Panc1 (cell line): ENCODE measurements at places on chromosomes 6 and 20. TPM values are rescaled to one million over a fixed set of nuclear protein-coding genes. Genes with fewer than 3 reads are reported as not detected.
A peak's percentile ranks its signal among the peaks of the same experiment; 100 is the strongest.

- no peak for DNase-seq
Measured at GRCh38 chr6:146331013-146331412, 212.6 kb upstream of the RAB32 start.

- DNase-seq: no peak
Measured at GRCh38 chr20:20731945-20732296, 19.5 kb upstream of the RALGAPA2 start.

GRCh38 chr20:47984437-47984836 is 199.2 kb upstream of the SULF2 start:
- DNase-seq: no peak

GRCh38 chr6:36463676-36464075 is 20.9 kb downstream of the KCTD20 start:
- no peak for DNase-seq

DNA sequence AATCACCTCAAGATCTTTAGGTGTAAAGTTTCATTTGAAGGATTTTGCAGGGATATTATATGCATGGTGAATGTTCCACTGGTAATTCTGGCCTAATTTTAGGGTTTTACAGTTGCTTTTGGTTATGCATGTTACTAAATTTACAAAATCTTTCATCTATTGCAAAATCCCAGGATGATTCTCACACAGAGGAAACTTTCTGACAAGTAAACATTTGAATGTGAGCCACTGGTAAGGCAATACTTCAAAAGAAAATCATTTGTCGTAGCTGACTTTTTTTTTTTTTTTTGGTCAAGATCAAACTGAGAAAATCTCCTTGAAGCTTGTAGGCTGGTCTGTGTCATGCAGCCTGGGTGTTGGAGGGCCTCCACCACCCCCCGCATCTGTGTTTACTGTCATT is 141.9 kb upstream of the EXOC2 start:
- no peak for DNase-seq

GRCh38 chr6:149216459-149216858 is 101.1 kb upstream of the TAB2 start:
- DNase-seq: no peak

DNA sequence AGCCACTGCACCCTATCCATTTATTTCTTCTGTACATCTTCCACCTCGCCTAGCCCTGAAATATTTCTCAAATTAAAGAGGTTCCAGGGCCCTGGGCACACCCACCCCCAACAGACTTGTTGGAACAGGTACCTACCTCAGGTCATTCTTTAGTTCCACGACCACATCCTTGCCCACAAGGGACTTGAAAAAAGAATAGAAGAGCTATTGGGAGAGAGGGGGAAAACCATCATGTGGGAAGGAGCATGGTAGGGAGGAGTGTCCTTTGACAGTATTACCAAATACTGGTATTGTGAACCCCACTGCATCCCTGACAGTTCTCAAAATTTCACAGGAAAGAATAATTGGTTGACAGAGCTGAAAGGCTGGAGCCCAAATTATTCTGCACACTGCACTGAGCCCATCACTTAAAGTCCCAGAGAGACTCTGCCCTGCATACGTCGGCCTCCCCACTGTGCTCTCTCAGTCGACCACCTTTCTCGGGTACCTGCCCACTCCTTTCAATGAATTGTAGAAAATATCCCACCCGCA is 762 bp downstream of the LSM2 start:
- no peak for DNase-seq

DNA sequence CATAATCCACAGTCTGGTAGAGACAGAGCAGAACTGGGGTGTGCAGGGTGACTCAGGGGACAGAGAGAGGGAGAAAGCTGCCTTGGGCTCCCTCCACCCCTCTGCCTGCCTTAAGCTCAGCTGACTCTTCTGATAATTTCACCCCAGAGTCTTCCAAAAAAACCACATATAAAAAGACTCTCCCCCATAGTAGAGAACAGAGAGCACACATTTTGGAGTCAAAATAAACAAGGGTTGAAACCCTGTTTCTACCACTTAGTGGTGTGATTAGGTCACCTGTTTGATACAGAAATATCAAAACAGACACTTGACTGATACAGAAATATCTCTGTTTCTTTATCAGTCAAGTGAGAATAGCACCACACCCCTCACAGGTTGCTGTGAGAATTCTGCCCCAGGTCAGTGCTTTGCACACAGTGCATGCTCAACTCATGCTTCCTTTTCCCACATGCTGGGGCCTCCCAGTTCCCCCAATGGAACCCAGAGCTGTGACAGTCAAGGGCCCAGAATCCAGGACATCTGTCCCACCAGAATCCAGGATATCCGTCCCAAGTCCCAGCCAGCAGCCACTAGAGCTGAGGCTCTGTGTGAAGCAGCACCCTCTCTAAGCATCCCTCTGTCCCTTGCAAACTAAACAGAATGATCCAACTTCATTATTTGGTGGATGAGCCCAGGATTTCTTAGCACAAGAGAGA is 1.2 kb downstream of the TREML2 start:
- no peak for DNase-seq

DNA sequence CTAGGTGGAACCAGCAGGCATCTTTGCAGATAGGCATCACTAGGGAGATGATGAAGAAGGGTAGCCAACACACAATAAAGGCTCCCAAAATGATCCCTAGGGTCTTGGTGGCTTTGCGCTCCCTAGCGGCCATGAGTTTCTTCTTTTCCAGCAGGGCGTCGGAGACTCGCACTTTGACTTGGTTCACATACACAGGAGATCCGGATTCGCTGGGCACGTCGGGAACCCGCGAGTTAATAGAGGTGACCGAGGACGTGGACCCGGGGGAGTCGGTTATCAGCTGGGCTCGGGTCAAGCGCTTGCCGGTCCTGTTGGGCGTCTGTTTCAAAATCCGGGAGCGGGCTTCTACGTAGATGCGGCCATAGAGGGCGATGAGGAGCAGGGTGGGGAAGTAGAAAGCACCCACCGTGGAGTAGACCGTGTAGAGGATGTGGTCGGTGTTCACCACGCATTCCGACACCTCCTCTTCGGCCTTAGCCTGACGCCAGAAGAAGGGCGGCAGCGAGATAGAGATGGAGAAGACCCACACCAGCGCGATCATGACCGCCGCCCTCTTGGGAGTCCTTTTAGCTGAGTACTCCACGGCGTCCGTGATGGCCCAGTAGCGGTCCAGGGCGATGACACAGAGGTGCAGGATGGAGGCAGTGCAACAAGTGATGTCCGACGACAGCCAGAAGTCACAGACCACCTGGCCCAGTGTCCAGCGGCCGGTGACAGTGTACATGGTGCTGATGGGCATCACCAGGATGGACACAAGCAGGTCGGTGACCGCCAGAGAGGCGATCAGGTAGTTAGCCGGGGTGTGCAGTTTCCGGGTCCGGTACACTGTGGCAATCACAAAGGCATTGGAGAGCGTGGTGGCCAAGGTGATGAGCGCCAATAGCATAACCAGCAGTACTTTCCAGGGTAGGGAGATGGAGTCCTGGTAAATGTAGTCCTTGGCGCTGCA is 658 bp downstream of the HTR1B start:
- DNase-seq: no peak

- peak; percentile 2 for DNase-seq
Measured at GRCh38 chr6:20402092-20402341, 338 bp downstream of the E2F3 start.

DNA sequence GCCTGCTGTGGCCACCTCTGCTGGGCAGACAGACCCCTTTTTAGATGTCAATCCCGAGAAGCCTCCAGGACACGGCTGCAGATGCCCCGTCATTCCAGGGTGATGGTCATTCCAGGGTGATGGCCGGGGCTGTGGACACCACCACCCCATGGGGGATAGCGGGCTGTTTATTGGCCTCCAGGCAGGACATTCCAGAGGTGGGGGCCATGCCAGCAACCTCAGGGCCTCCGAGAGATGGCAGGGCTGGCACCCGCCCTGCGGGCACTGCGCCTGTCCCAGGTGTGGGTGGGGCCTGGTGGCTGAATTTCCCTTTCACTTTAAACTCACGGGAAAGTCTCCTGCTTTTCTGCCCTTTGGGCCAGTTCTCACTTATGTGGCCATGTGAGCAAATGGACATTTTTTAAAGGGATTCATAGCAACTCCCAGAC is 14.5 kb downstream of the COL9A3 start:
- DNase-seq: no peak

The PDE10A gene
- total RNA-seq: 27.8 TPM

The PROKR2 gene
- not detected for total RNA-seq

The PBX2 gene
- total RNA-seq: 76.2 TPM

The TNXB gene
- total RNA-seq: 1.8 TPM

The CST2 gene
- total RNA-seq: not detected

The ISM1 gene
- total RNA-seq: not detected

The SNRNP48 gene
- 10.7 TPM for total RNA-seq

The PRSS16 gene
- total RNA-seq: 4.7 TPM
